ENCODE measurements at places on chromosomes 12 and 14. TPM values are rescaled to one million over a fixed set of nuclear protein-coding genes. Genes with fewer than 3 reads are reported as not detected.

LMO3 gene
- 1.8 TPM for total RNA-seq

RASSF9 gene
- total RNA-seq = 2.3 TPM

C12orf54 gene
- 0.31 TPM for total RNA-seq

PAX9 gene
- total RNA-seq = 0.13 TPM

GUCY2C gene
- total RNA-seq = not detected

CLEC4E gene
- 0.09 TPM for total RNA-seq

FMNL3 gene
- total RNA-seq = 26.3 TPM

TMEM229B gene
- total RNA-seq = 0.40 TPM

PLEKHH1 gene
- total RNA-seq = 0.75 TPM

RHEBL1 gene
- 1.2 TPM for total RNA-seq

LBHD2 gene
- 0.09 TPM for total RNA-seq

PCED1B gene
- total RNA-seq = 0.22 TPM

ACOT2 gene
- total RNA-seq = 35.3 TPM

STXBP6 gene
- 21.4 TPM for total RNA-seq

NAV3 gene
- total RNA-seq = 34.6 TPM

KIF5A gene
- total RNA-seq = 0.04 TPM

TMEM233 gene
- total RNA-seq = 2.2 TPM

SNX6 gene
- 89.8 TPM for total RNA-seq

IQSEC3 gene
- total RNA-seq = 1.1 TPM

NTF3 gene
- 2.2 TPM for total RNA-seq

AKAP6 gene
- 87.1 TPM for total RNA-seq

CFAP54 gene
- 0.35 TPM for total RNA-seq

SALL2 gene
- total RNA-seq = 7.1 TPM

DDX23 gene
- total RNA-seq = 58.8 TPM

FIGNL2 gene
- 1.2 TPM for total RNA-seq

PGF gene
- 30.2 TPM for total RNA-seq

MEG3 gene
- 2,358 TPM for total RNA-seq

LARP4 gene
- 24.7 TPM for total RNA-seq

HOXC4 gene
- total RNA-seq = 10.1 TPM

ADCY6 gene
- total RNA-seq = 25.6 TPM

CDKN3 gene
- total RNA-seq = 24.8 TPM

FAM90A1 gene
- 0.09 TPM for total RNA-seq

FAM181A gene
- not detected for total RNA-seq

SLC25A21 gene
- 1.1 TPM for total RNA-seq

APOF gene
- total RNA-seq = not detected

ZDHHC22 gene
- 0.09 TPM for total RNA-seq

KIF21A gene
- 4.0 TPM for total RNA-seq

REP15 gene
- 1.3 TPM for total RNA-seq

PIWIL1 gene
- total RNA-seq = 0.13 TPM

NXPH4 gene
- total RNA-seq = 1.2 TPM

CISTR gene
- not detected for total RNA-seq

LRIG3 gene
- total RNA-seq = 64.3 TPM

ERBB3 gene
- 126 TPM for total RNA-seq

ARHGEF25 gene
- total RNA-seq = 32.3 TPM

HHIPL1 gene
- 2.3 TPM for total RNA-seq
